ENCODE measurements at places on chromosomes 7 and 10. TPM values are rescaled to one million over a fixed set of nuclear protein-coding genes. Genes with fewer than 3 reads are reported as not detected.

- H3K27me3 ChIP-seq, result no peaks in the 10 kb centered on the region
- peaks cover 20% of the 10 kb centered on the region for H3K36me3 ChIP-seq
- H3K4me1 ChIP-seq, result no peaks in the 10 kb centered on the region
- H3K4me3 ChIP-seq, result peak overlapping the region; percentile 70
These were observed 700 bp downstream of the SMC3 start for GRCh38 chr10:110568055-110568735.

- peaks cover 21% of the 10 kb centered on the region for H3K4me1 ChIP-seq
- no peak overlapping the region for H3K4me3 ChIP-seq
- H3K36me3 ChIP-seq, result no peaks in the 10 kb centered on the region
- no peak for DNase-seq
- H3K27ac ChIP-seq, result peak overlapping the region; percentile 1
These were observed 5.9 kb upstream of the SUN1 start for GRCh38 chr7:826230-826917.

DNA sequence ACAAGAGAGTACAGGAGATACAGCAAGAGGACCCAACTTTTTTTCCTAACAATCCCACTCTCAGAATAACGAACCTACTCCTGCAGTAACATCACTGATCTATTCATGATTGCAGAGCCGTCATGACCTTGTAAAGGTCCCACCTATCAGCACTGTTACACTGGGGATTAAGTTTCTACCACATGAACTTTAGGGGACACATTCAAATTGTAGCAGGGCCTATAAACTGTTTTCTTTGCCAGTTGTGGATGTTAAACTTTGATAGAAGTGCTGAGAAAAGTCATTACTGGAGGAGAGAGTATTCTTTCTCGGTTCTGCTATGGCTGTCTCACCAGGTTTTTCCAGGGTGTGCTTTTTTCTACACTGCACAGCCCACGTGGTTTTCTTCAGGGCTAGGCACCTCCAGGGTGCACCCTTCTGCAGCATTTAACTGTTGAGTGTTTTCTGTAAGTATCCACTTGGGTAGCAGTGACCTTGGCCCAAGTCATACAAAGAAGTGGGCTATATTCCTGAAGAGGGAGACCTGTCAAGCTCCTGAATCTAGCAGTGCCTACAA is 131.6 kb upstream of the AHR start:
- no peaks in the 10 kb centered on the region for H3K4me1 ChIP-seq
- no peaks in the 10 kb centered on the region for H3K27me3 ChIP-seq
- H3K4me3 ChIP-seq, result no peak overlapping the region
- no peak for DNase-seq
- H3K27ac ChIP-seq, result no peak overlapping the region

GRCh38 chr7:66542528-66543269 is 86.0 kb upstream of the KCTD7 start:
- H3K36me3 ChIP-seq, result peaks cover 3% of the 10 kb centered on the region
- DNase-seq, result no peak
- no peaks in the 10 kb centered on the region for H3K27me3 ChIP-seq
- H3K4me1 ChIP-seq, result no peaks in the 10 kb centered on the region
- no peak overlapping the region for H3K27ac ChIP-seq
- H3K4me3 ChIP-seq, result no peak overlapping the region

- peaks cover 14% of the 10 kb centered on the region for H3K4me1 ChIP-seq
- H3K27ac ChIP-seq, result no peak overlapping the region
- no peak for DNase-seq
- H3K4me3 ChIP-seq, result no peak overlapping the region
These were observed 173.1 kb downstream of the PARD3 start for GRCh38 chr10:34641913-34642558.

GRCh38 chr7:88300401-88300945 is 6.2 kb downstream of the STEAP4 start:
- no peak overlapping the region for H3K27ac ChIP-seq
- H3K4me3 ChIP-seq, result no peak overlapping the region
- no peaks in the 10 kb centered on the region for H3K36me3 ChIP-seq
- no peak for DNase-seq
- H3K4me1 ChIP-seq, result no peaks in the 10 kb centered on the region

- no peak overlapping the region for H3K27ac ChIP-seq
- peak; percentile 53 for DNase-seq
- H3K4me3 ChIP-seq, result no peak overlapping the region
These were observed 53.5 kb downstream of the AOAH start for GRCh38 chr7:36670585-36671431.

DNA sequence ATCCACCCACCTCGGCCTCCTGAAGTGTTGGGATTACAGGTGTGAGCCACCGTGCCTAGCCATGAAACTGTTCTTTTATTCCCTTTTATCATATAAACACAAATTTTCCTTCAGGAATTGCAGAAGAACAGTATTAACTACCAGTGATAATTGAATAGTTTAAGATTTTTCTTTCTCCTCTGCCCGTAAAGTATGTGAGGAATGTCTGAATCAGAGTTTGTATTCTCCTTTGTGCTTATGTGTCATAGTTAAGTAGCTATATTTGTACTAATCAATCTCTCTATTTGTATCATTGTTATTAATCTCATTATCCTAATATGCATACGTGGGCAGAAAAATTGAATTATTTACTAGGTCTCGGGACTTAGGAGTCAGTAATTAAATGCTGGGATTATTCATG is 83.6 kb downstream of the ZNF277 start:
- no peak overlapping the region for H3K4me3 ChIP-seq
- H3K27ac ChIP-seq, result no peak overlapping the region
- DNase-seq, result no peak
- H3K27me3 ChIP-seq, result no peaks in the 10 kb centered on the region

DNA sequence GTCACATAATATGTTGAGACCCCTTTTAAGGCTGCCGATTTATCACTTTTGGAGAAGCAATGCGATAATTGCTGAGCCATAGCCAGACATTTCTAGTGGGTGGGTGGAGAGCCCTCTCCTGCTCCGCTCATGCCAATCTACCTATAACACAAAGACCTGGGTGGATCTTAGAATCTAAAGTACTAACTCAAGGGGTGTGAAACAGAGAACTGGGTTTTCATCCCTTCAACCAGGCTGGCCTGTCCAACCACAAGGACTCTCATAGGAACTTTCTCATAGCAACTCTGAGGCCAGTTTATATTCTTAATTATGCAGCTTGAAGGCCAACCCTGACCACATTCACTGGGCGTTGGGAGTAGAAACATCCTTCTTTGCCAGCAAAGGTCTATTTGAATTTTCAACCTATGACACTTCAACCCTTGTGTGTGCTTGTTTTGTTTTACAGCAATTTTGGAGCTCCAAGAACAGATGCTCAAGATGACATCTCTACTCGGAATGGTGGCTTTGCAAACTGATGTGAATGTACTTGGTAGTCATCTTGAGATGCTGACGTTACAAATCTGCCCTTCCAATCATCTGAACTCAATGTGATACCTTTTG is 1198.2 kb upstream of the AUTS2 start:
- no peak overlapping the region for H3K4me3 ChIP-seq
- no peak for DNase-seq
- no peaks in the 10 kb centered on the region for H3K27me3 ChIP-seq
- H3K4me1 ChIP-seq, result no peaks in the 10 kb centered on the region

GRCh38 chr7:81623251-81623855 is 146.5 kb downstream of the HGF start:
- no peaks in the 10 kb centered on the region for H3K27me3 ChIP-seq
- no peak overlapping the region for H3K4me3 ChIP-seq
- no peak overlapping the region for H3K27ac ChIP-seq
- no peak for DNase-seq
- H3K36me3 ChIP-seq, result no peaks in the 10 kb centered on the region

GRCh38 chr7:155574556-155575290 is 28.4 kb upstream of the CNPY1 start:
- H3K4me3 ChIP-seq, result no peak overlapping the region
- no peak for DNase-seq
- no peak overlapping the region for H3K27ac ChIP-seq
- H3K36me3 ChIP-seq, result no peaks in the 10 kb centered on the region

GRCh38 chr7:66747881-66748511 is 7.5 kb downstream of the RABGEF1 start:
- DNase-seq, result no peak
- H3K4me1 ChIP-seq, result peaks cover 2% of the 10 kb centered on the region
- H3K27ac ChIP-seq, result no peak overlapping the region
- no peaks in the 10 kb centered on the region for H3K27me3 ChIP-seq
- H3K36me3 ChIP-seq, result peaks cover 4% of the 10 kb centered on the region
- H3K4me3 ChIP-seq, result no peak overlapping the region

DNA sequence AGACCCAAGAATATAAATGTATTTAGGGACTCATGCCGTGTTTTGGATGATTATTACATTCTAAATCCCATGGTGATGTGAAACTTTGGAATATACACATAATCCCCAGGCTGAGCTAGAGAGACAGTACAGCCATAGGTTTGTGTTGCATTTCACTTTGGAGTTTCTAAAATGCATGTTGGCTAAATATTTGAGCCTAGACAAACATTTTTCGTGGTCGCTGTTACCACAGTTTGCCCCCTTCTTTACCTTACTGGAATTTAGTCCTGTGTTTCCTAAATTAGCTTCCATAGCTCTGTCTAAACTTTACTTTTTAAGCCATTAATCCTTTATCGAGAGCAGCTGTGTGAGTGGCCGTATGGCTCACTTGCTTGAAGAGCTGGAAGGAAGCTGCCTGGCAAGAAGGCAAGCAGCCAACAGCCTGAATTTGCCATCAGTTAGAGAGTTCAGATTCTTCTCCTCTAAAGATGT is 192.0 kb downstream of the BICC1 start:
- no peaks in the 10 kb centered on the region for H3K27me3 ChIP-seq
- peak; percentile 38 for DNase-seq
- H3K36me3 ChIP-seq, result no peaks in the 10 kb centered on the region
- no peak overlapping the region for H3K4me3 ChIP-seq

DNA sequence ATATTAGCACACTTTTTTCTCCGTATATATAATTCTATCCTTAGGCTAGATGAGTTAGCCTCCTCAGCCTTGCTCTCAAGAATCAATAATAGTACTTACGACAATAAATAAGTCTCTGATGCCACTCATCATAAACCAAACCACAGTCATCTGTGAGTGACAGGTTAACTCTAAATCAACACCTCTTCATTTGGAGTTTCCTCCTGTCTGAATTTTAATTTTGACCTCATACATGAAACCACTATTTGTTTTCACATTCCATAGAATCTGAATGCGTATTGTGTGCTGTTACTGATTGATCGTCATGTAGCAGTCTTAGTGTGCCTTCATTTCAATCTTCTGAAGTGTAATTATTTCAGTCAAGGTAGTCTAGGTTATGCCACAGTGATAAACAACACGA is 85.8 kb downstream of the HGF start:
- peaks cover 11% of the 10 kb centered on the region for H3K4me1 ChIP-seq
- no peaks in the 10 kb centered on the region for H3K27me3 ChIP-seq
- no peaks in the 10 kb centered on the region for H3K36me3 ChIP-seq
- no peak for DNase-seq

DNA sequence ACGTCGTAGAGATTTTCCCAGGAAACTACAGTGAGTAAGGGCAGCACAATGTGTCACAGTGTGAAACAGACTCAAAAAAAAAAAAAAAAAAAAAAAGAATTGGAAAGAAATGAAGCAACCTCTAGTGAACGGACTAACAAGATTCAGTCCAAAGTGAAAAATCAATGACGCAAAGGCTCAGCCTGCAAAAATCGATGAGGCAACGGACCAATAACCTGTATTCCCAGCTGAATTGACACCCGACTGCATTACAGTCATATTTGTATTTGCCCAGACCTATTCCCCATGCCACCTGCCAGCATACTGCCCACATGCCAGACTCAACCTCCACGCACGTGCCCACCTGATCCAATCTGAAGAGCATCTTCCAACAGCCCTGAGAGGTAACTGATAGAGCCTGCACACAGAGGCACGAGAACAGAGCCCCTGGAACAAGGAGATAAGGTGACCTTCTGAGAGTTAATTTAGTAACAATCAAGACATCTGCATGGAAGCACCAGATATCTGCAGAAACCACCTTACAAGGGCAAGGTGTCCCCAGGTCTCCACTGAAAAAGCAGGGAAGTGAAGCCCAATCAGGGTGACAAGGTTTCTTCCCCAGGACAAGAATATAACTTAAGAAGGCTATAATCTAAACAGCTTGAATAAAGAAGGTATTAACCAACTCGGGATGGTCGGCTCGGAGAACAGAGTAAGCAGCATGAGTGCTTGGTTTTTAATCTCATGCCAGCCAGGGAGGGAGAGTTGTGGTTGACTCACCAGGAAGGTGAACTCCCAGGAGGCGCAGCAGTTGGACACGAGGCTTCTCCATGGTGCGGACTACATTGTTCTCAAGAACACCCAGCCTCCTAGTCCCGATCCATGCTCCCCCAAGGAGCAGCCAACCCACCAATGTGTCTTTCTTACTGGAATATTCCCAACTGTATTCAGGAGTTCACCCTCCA is 48.5 kb downstream of the PLXNA4 start:
- no peak overlapping the region for H3K4me3 ChIP-seq
- H3K27ac ChIP-seq, result no peak overlapping the region
- H3K36me3 ChIP-seq, result no peaks in the 10 kb centered on the region
- no peaks in the 10 kb centered on the region for H3K27me3 ChIP-seq
- no peak for DNase-seq

GRCh38 chr7:142603870-142604448 is 145.3 kb upstream of the PRSS1 start:
- H3K4me3 ChIP-seq, result no peak overlapping the region

- no peaks in the 10 kb centered on the region for H3K27me3 ChIP-seq
- H3K4me1 ChIP-seq, result peaks cover 38% of the 10 kb centered on the region
- no peak overlapping the region for H3K4me3 ChIP-seq
- DNase-seq, result no peak
- H3K36me3 ChIP-seq, result peaks cover 4% of the 10 kb centered on the region
These were observed 175.9 kb downstream of the NEURL1 start for GRCh38 chr10:103669243-103669929.

DNA sequence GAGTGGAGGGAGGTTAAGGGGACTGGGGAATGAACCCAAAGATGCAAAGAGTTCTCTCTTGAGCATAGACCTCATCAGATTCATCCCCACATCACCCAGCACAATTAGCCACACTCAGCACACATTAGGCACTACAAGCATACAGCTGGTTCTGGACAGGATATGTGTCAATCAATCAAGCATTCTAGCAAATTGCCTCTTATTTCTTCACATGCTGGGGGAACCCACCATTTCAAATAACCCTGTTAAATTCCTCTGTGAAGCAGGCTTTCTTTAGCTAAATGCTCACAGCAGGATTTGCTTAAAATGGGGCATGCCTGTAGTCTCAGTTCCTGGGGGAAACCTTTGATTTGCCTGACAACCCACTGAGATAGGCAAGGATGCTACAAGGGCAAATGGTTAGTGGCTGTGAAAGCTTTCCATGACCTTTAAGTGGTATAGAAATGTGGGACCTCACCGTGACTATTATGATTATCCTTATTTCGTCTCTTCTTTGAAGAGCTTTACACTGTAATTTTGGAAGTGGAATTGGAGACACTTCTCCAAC is 193.4 kb upstream of the ZMIZ1 start:
- DNase-seq, result no peak
- no peaks in the 10 kb centered on the region for H3K4me1 ChIP-seq
- H3K27ac ChIP-seq, result no peak overlapping the region
- H3K27me3 ChIP-seq, result no peaks in the 10 kb centered on the region
- H3K36me3 ChIP-seq, result no peaks in the 10 kb centered on the region

GRCh38 chr7:155252892-155253501 is 44.7 kb upstream of the INSIG1 start:
- H3K36me3 ChIP-seq, result no peaks in the 10 kb centered on the region
- H3K4me3 ChIP-seq, result no peak overlapping the region
- H3K27me3 ChIP-seq, result no peaks in the 10 kb centered on the region
- H3K4me1 ChIP-seq, result no peaks in the 10 kb centered on the region

Gene LDB3
- polyA plus RNA-seq, result 1.6 TPM

Gene H2BK1
- polyA plus RNA-seq, result not detected

Gene CYP3A4
- polyA plus RNA-seq, result not detected

Gene PON1
- polyA plus RNA-seq, result 0.15 TPM

Gene SPDYE2B
- not detected for polyA plus RNA-seq

Gene KDM7A
- polyA plus RNA-seq, result 3.1 TPM
